Activated naive CD4-positive, alpha-beta T cell treated with anti-CD3 and anti-CD28 coated beads, Interleukin-2, amount 50 U/mL, for 72 hours (primary cell): ENCODE measurements at places on chromosomes 2 and 18. TPM values are rescaled to one million over a fixed set of nuclear protein-coding genes. Genes with fewer than 3 reads are reported as not detected.

- no peak for DNase-seq
Measured at GRCh38 chr18:78891185-78891762, 88.3 kb upstream of the SALL3 start.

DNA sequence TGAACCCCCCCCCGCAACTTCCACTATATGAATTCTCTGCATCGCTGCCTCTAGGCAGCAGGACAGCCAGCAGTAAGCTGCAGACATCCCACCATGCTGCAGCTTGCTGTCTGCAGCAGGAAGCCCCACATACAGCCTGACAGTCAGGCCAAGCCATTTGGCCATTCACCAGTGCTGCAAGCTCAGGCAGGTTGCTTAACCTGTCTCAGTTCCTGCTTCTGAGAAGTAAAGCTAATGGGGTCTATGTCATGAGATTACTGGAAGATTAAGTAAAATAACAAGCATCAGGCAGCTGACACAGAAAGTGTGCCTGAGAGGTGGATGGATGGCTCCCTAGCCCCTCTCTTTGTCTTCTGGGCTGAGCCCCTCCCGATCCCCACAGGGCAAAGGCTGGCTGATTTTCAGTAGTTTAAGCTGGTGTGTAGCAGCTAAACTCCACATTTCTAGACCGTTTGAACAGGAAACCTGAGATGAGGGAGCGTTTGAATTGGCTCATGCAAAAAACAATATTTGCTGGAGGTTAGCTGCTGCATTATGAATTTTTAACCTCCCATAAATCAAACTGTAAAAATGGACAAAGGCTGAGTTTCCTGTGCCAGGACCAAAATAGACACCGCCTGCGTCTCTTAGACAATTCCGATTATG, 193.8 kb upstream of the ARL4C start:
- DNase-seq = no peak

- DNase-seq = no peak
Measured at GRCh38 chr2:56133931-56134629, 49.7 kb upstream of the CCDC85A start.

GRCh38 chr2:11977766-11978524, 231.5 kb downstream of the LPIN1 start:
- no peak for DNase-seq

- no peak for DNase-seq
Measured at GRCh38 chr2:118118479-118118878, 30.2 kb downstream of the INSIG2 start.

DNA sequence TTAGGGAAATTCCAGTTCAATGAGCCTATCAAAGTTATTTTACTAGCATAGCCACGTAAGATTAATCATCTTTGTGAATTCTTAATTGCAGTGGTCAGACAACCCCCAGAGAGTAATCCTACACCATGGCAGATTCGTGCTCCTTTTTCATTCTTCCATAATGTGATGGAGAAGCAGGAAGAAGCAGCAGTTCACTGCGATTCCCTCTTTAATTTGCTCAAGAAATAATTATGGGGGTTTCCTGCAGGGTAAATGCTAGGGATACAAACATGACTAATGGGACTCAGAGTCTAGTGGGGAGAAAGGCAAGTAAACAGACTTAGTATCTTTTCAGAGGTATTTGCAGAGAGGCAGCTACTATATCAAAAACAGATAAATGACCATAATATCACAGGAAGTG, 175.8 kb upstream of the HNRNPA3 start:
- no peak for DNase-seq

- DNase-seq = no peak
Measured at GRCh38 chr18:49560624-49561288, 1.1 kb upstream of the LIPG start.

DNA sequence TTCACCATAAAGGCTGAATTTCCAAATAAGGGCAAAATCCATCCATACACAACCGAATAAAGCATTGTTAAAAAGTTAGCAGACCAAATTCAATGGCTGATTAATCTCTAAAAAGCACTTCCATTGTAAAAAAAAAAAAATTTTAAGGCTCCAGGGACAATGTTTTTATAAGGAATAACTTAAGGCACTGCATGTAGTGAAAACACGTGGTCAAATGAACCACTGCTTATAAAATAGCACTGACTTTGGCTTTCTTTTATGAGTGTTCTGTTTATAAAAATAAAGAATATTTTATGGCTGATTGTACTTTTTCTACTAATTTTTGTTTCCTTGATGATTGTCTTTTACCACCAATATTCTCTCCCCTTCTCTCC, 409.3 kb upstream of the KCNH7 start:
- DNase-seq = no peak

- no peak for DNase-seq
Measured at GRCh38 chr2:160005476-160005875, 56.9 kb downstream of the PLA2R1 start.

DNA sequence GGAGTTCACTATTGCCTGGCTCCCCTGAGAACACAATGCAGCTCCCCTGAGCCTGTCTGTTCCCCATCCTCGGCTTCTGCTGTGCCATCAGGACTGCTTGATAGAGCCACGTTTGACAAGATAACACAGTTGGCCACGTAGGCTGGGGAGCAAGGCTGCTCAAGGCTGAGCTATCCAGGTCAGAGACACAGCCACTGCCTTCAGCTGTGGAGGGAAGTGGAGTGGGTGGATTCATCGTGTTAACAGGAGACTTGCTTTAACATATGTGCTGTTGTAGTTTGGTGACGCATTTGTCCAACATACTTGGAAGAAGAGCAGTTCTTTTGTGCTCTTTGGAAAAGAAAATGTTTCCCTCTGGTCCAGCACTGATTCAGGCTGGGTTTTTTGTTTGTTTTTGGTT, 68.8 kb downstream of the WDSUB1 start:
- no peak for DNase-seq

DNA sequence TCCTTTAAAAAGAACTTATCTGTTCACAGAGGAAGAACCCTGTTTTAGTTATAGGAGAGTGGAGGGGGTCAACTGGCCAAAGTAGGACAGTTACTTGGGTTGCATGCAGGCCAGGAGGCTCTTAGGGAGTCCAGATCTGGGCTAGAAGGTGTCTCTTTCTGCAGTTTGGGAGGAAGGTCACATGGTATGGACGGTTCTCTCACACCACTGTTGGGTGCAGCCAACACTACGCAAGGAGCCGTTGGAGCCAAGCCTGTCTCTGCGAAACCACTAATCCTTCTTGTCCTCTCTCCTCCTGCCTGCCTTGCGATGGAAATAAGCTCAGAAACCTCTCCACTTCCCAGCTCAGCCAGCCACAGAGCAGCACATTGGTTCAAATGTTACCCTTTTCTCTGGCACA, 105.9 kb upstream of the TGFA start:
- no peak for DNase-seq

GRCh38 chr2:133993160-133993559, 260.7 kb upstream of the MGAT5 start:
- no peak for DNase-seq

GRCh38 chr2:223782629-223783028, 54.8 kb downstream of the AP1S3 start:
- no peak for DNase-seq

DNA sequence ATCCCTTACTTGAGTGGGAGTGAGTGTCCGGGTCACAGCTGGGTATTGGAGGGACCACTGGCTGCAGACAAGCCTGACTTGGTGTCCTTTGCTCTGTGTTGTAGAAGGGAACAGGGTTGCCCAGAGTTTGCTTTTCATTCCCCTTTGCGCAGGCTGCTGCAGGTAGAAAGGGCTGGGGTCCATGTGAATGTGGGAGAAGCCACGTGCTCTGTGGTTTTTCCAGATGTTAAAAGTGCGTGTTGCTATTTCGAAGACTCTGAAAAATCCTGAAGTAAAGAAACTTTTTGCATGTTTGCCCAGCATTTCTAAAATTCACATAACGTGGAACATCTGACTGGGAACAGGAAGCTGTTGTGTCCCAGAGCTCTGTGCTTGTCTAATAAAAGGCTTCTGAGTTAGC, 28.8 kb downstream of the GLI2 start:
- DNase-seq = no peak

DNA sequence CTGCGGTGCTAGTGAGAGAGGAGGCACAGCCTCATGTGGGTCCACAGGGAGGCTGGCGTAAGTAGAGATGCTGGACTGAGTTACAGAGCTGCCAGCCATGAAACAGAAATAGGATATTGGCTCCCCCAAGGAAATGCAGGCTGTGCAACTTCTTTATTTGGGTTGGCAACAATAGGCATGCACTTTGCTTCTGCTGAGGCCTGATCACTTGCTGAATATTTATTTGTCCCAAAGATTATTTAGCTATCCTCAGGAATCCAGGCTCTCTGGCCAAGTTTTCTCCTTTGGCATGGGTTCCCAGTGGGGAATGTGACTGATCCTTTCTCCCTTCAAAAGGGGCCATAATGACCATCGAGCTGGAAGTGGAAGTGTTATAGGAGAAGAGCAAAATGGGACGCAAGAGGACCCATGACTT, 60.0 kb downstream of the MAPK4 start:
- DNase-seq = no peak

GRCh38 chr2:55672630-55673029, 21.0 kb downstream of the PNPT1 start:
- DNase-seq = no peak

DNA sequence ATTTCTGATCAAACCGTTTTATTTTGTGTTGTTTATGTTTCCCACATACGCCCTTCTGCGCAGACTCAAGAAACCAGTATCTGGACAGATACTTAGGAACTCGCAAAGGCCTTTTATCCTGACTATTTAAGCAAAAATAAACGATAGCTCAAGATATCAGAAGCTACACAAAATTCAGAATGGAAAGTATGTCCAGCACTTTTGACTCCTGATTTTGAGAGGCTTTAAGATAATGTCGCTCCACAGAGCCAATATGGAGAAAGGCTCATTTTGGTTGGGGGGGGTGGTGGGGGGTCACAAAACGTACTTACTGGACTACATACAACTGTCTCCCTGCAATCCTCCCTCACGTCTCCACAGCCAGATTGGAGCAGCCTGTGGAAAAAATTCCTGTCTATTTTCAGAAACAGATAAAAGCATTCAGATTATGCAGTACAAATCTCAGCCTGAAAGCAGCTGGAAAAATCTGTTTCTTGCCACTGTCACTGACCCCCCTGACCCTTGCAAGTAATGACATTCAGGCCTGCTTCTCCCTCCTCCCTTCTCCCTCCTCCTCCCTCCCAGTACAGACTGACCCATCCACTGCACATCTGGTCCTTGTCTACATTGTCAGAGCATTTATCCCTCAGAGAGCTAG, 34.9 kb upstream of the LCLAT1 start:
- DNase-seq = no peak

GRCh38 chr2:63249161-63249560, 198.5 kb downstream of the OTX1 start:
- DNase-seq = no peak

- no peak for DNase-seq
Measured at GRCh38 chr2:137220438-137220993, 455.2 kb downstream of the THSD7B start.

DNA sequence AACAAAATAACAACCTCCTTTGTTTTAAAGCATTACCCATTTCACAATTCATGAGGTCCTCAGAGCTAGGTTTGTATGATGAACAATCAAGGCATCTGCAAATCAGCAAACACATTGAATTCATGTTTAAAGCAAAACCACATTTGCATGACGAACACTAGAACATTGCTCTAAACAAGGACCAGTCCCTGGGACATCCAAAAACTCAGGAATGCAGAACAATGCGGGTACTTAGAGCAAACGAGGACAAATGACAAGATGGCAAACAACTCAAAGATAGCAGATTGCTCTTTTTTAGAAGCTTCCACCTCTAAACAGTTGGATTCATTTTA, 45.7 kb upstream of the RALBP1 start:
- DNase-seq = no peak

GRCh38 chr2:160076241-160076640, 13.8 kb upstream of the PLA2R1 start:
- no peak for DNase-seq

- DNase-seq = no peak
Measured at GRCh38 chr2:72974436-72974754, 57.1 kb downstream of the EMX1 start.

GRCh38 chr2:16526193-16526592, 139.4 kb downstream of the CYRIA start:
- DNase-seq = no peak

GRCh38 chr2:109045505-109045904, 56.5 kb upstream of the EDAR start:
- DNase-seq = no peak

DNA sequence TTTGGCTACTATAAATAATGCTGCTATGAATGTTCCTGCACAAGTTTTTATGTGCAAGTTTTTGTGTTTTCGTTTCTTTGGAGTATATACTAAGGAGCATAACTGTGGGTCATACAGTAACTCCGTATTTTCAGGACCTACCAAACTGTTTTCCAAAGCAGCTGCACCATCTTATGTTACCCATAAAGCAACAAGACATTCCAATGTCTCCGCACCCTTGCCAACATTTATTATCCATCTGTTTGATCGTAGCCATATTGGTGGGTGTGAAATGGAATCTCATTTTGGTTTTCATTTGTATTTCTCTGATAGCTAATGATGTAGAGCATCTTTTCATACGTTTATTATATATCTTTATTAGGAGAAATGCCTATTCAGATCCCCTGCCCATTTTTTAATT, 13.8 kb downstream of the TMEM131 start:
- DNase-seq = no peak

DNA sequence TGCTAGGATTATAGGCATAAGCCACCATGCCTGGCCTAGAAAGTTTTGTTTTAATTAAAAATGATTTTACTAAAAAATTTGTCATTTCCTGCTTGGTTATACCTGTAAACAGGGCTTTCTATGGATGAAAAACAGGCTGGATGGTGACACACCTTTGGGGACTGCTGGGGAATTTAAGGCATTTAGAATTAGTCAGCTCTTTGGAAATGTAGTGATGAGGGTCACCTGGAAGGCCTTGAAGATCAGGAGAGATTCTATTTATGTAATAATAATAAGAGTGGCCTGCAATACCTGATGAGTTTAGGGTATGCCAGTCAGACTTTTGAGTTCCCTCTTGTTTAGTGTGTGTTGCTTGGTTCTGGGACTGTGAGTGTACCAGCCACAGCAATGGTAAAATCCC, 51.1 kb downstream of the RALBP1 start:
- DNase-seq = no peak

Gene FBXO48
- 1.9 TPM for total RNA-seq

Gene GLI2
- total RNA-seq = not detected

Gene PAX3
- total RNA-seq = not detected

Gene KCNK3
- not detected for total RNA-seq

Gene SIX2
- total RNA-seq = not detected

Gene TP53I3
- 2.6 TPM for total RNA-seq

Gene SPATA3
- 2.9 TPM for total RNA-seq

Gene TXNDC2
- total RNA-seq = not detected

Gene GAD1
- total RNA-seq = 1.9 TPM

Gene RAX
- not detected for total RNA-seq

Gene SP110
- 61.0 TPM for total RNA-seq

Gene ALPI
- total RNA-seq = not detected

Gene MC5R
- total RNA-seq = not detected

Gene MEIS1
- not detected for total RNA-seq

Gene DRC1
- total RNA-seq = not detected
